CD4-positive, alpha-beta T cell (primary cell): ENCODE measurements at places on chromosomes 1 and 21.

GRCh38 chr1:66434096-66434495, 99.9 kb upstream of the SGIP1 start:
- no peaks in the 10 kb centered on the region for H3K36me3 ChIP-seq
- H3K27ac ChIP-seq: no peak overlapping the region
- H3K27me3 ChIP-seq: no peaks in the 10 kb centered on the region
- H3K4me1 ChIP-seq: peaks cover 7% of the 10 kb centered on the region

DNA sequence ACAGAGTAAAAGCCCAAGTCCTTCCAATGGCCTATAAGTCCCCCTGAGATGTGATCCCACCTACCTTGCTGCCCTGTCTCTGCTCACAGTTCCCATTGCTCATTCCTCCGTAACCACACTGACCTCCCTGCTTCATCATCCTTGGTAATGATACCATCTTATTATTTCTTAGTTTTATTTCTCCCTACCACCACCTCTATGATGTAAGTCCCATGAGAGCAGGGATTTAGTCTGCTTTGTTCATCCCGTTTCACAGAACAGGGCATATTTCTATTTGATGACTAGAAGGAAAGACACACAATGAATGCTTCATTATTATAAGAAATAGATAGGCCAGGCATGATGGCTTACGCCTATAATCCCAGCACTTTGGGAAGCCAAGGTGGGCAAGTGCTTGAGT, 22.5 kb downstream of the NIBAN1 start:
- no peaks in the 10 kb centered on the region for H3K27me3 ChIP-seq
- DNase-seq: no peak
- H3K4me1 ChIP-seq: peaks cover 5% of the 10 kb centered on the region

GRCh38 chr1:83676106-83676505, 322.8 kb downstream of the TTLL7 start:
- H3K27me3 ChIP-seq: no peaks in the 10 kb centered on the region
- DNase-seq: no peak
- no peaks in the 10 kb centered on the region for H3K4me1 ChIP-seq
- no peaks in the 10 kb centered on the region for H3K36me3 ChIP-seq
- no peak overlapping the region for H3K27ac ChIP-seq

DNA sequence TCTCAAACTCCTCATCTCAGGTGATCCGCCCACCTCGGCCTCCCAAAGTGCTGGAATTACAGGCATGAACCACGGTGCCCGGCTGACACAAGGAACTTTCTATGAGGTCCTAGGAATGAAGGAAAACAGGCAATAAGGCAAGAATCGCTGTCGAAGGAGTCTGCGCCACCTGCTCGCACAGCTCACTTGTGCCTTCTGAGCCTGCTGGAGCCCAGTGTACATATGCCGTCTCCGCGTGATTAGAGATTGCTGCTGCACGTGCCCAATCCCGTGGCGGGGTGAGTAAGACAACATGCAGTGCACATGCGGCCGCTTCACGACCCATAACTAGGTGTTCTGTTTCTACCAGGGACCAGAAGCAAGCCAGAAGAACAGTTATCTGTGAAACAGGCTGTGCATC, 24.3 kb downstream of the H3-3A start:
- H3K27me3 ChIP-seq: no peaks in the 10 kb centered on the region
- H3K36me3 ChIP-seq: no peaks in the 10 kb centered on the region
- H3K4me1 ChIP-seq: peaks cover 19% of the 10 kb centered on the region
- no peak for DNase-seq

DNA sequence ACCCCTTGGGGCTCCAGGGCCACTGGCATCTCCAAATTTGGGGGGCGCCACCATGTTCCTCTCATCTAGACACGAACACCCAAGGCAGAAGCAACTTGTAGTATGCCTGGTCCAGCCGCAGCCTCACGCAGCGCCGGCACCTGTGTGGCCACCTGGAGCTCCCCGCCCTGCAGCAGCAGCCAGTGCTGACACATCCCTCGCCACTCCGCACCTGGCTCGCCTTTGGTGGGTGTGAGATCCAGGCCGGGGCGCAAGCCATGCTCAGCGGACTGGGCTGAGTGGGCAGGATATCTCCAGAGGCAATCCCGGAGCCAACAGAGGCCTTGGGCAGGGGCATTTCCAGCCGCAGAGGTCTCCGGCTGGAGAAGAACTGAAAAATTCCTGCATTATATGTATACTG, 1563.7 kb downstream of the NCAM2 start:
- H3K36me3 ChIP-seq: no peaks in the 10 kb centered on the region
- H3K27me3 ChIP-seq: no peaks in the 10 kb centered on the region
- no peak for DNase-seq
- no peaks in the 10 kb centered on the region for H3K4me1 ChIP-seq
- no peak overlapping the region for H3K27ac ChIP-seq

DNA sequence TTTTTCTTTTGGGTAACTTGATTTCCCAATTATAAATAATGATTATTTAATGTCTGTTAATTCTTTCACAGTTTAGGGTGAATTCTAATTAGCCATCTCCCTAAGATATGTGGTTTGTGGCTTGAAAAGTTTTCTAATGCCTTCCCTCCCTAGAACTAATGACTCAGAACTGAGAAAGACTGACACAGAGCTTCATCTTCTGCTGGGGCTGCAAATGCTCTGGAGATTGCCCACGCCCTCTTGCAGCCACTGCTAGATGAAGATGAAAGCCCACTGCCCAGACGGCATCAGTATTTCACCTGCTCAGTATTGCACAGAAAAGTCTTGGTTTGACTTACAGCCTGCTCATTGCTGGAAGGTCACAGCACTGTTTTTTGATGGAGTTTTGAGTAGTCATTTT, 101.5 kb downstream of the ST6GALNAC3 start:
- no peak for DNase-seq
- no peaks in the 10 kb centered on the region for H3K27me3 ChIP-seq
- no peak overlapping the region for H3K4me3 ChIP-seq

GRCh38 chr1:41024953-41025352, 3.4 kb upstream of the SLFNL1 start:
- H3K27me3 ChIP-seq: no peaks in the 10 kb centered on the region
- H3K4me1 ChIP-seq: peaks cover 10% of the 10 kb centered on the region
- no peak overlapping the region for H3K27ac ChIP-seq
- H3K36me3 ChIP-seq: peaks cover 31% of the 10 kb centered on the region
- no peak overlapping the region for H3K4me3 ChIP-seq

DNA sequence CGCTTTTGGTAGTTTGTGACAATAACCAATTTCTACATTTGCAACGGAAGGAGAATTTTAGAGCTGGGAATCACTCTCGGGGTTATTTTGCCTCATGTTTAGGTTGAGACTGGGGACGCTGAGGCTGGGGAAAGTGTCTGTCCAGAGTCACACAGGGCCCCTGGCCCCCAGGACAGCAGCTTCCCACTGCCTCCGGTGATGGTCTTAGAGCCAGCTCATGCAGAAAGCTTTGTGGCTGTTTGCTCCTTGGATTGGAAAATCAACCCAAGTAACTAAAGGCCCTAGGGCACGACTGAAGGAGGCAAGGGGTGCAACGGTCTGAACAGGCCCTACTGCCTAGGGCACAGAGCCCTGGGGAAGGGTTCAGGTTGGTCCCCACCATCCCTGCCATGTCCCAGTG, 72.0 kb downstream of the NID1 start:
- no peak for DNase-seq
- no peaks in the 10 kb centered on the region for H3K36me3 ChIP-seq
- no peaks in the 10 kb centered on the region for H3K27me3 ChIP-seq
- H3K4me3 ChIP-seq: no peak overlapping the region

- peaks cover 28% of the 10 kb centered on the region for H3K4me1 ChIP-seq
- H3K27ac ChIP-seq: no peak overlapping the region
- H3K27me3 ChIP-seq: no peaks in the 10 kb centered on the region
- DNase-seq: no peak
- no peak overlapping the region for H3K4me3 ChIP-seq
- H3K36me3 ChIP-seq: no peaks in the 10 kb centered on the region
Measured at GRCh38 chr1:228811712-228812305, 76.5 kb downstream of the RHOU start.

DNA sequence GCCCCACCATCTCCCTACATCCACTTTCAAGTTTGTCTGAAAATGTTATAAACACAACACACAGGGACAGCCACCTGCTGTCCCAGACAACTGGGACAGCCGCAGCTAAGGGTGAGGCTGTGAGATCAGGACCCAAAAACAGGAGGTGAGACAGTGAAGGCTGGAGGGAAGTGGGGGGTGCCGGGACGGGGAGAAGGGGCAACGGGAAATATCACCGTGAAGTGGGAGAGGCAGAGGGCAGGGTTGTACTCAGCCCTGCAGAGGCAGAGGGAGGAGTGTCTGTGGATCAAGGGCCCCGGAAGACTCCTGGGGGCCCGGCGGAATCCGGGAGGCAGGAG, 114.4 kb downstream of the CASZ1 start:
- peaks cover 2% of the 10 kb centered on the region for H3K36me3 ChIP-seq
- H3K27me3 ChIP-seq: no peaks in the 10 kb centered on the region
- DNase-seq: no peak
- no peak overlapping the region for H3K27ac ChIP-seq

DNA sequence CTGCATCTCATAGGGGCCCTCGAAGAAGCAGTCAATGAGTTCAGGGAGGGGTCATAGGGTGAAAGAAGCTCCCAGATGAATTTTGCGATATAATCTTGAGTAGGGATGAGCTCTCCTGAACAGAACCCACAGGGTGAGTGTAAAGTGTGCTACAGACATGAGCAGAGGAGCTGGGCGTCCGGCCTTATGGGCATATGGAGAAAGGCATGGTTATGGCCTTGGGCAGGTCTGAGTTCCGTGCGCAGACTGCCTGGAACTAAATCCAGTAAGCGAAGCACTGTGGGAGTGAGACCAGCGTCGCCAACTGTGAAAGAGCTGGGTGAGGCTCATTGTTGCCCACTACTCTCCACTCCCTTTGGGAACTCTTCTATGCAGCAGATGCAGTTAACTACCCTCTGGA, 28.7 kb downstream of the NSL1 start:
- H3K36me3 ChIP-seq: peaks cover 6% of the 10 kb centered on the region
- no peak overlapping the region for H3K27ac ChIP-seq
- H3K27me3 ChIP-seq: no peaks in the 10 kb centered on the region
- DNase-seq: no peak

DNA sequence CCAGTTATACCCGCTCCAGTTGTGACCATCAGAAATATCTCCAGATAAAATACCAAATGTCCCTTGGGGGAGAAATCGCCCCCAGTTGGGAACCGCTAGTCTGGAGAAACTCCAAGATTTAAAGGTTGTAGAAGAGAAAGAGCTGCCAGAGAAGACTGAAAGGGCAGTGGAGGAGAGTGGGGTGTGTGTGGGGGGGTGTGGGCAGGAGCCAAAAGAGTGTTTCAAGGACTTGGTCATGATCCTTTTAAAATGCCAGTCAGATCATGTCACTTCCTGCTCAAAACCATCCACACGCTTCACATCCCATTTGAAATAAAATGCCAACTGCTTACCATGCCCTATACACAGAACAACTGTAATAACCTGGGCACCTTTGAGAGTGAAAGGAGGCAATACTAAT, 3.4 kb upstream of the HEYL start:
- H3K27ac ChIP-seq: no peak overlapping the region
- no peak for DNase-seq
- H3K36me3 ChIP-seq: no peaks in the 10 kb centered on the region
- no peak overlapping the region for H3K4me3 ChIP-seq

- no peak for DNase-seq
- no peaks in the 10 kb centered on the region for H3K4me1 ChIP-seq
- no peaks in the 10 kb centered on the region for H3K36me3 ChIP-seq
- no peak overlapping the region for H3K4me3 ChIP-seq
Measured at GRCh38 chr1:114551400-114551799, 30.0 kb downstream of the BCAS2 start.

GRCh38 chr1:96425382-96426129, 296.0 kb upstream of the PTBP2 start:
- H3K4me3 ChIP-seq: no peak overlapping the region
- DNase-seq: no peak
- H3K36me3 ChIP-seq: no peaks in the 10 kb centered on the region
- H3K27ac ChIP-seq: no peak overlapping the region
- H3K4me1 ChIP-seq: no peaks in the 10 kb centered on the region

DNA sequence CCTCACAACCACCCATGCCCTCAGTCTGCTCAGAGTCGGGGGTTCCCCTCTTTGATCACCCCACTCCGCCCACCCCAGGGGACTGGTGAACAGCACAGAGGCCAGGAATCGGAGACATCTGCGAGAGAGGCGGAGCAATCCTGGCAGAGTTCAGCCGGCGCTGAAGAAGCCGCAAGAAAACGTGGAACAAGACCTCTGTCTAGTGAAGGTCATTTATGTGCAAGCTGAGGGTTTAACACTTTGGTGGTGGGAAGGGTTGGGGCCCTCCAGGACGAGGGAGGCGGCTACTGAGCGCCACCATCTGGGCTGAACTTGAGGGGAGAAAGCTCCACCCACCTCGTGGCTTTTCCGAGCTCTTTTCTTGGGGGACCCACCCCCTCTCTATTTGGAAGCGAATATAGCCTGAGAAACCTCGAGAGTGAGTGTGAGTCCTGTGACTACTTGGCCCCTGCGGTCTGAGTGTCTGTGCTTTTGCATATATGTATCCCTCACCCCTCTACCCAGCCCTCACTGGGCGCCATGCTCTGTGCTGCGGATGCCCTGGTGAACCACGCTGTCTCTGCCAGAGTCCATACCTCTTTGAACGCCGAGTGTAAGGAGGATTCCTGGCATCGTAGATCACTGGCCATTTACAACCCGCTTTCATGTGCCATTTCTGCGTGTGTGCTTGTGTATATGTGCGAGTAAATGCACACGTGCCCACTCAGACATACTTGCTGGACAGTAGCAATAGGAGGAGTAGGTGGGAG, 1.2 kb upstream of the EPHA10 start:
- no peak overlapping the region for H3K27ac ChIP-seq
- peaks cover 13% of the 10 kb centered on the region for H3K4me1 ChIP-seq
- H3K4me3 ChIP-seq: no peak overlapping the region
- no peak for DNase-seq

- no peaks in the 10 kb centered on the region for H3K36me3 ChIP-seq
- no peak overlapping the region for H3K4me3 ChIP-seq
- peaks cover 1% of the 10 kb centered on the region for H3K4me1 ChIP-seq
- H3K27ac ChIP-seq: no peak overlapping the region
Measured at GRCh38 chr1:154778275-154778674, 91.8 kb downstream of the KCNN3 start.
